CD4-positive, alpha-beta T cell treated with Interleukin-17A for 4 hours (primary cell): ENCODE measurements at places on chromosomes 16 and 17.

DNA sequence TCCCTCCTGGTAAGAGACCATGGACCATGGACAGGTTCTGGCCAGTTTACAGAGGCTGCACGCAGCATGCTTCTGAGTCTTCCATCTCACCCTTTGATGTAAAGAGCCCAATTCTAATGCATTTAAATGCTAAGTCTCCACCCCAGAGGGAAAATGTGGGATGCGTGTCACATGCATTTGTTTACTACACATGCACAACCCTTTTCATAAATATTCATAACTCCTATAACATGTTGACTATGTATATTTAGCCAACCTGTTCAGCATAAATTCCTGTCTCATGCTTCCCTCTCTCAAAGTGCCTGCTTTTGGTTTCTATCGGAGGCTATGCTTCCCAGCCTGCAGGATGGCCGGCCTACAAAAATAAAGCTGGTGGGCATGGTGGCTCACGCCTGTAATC lies 260.3 kb downstream of the STX8 start:
- DNase-seq, result no peak

- no peak for DNase-seq
Observed at GRCh38 chr16:72715267-72715666, 332.7 kb downstream of the ZFHX3 start.

- DNase-seq, result no peak
Observed at GRCh38 chr16:20830372-20830771, 24.0 kb downstream of the REXO5 start.

- no peak for DNase-seq
Observed at GRCh38 chr17:64192589-64192988, 62.6 kb upstream of the ERN1 start.

DNA sequence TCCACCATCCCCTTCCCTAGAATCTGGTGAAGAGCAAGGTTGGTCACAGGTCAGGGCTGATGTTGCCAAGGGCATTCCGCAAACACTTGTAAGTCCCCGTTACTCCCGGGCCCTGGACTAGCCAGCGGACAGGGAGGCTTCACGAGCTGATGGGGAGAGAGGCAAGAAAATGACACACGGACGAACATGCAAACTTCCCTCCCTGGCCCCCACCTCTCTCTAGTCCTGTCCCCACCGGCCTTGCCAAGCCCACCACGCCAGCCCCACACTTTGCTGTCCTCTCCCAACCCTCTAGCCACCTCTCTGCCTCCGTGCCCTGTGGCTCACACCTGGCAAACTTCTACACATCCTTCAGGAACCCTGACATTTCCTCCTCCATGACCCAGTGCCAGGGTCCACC lies 54.8 kb downstream of the RPH3AL start:
- DNase-seq, result no peak

DNA sequence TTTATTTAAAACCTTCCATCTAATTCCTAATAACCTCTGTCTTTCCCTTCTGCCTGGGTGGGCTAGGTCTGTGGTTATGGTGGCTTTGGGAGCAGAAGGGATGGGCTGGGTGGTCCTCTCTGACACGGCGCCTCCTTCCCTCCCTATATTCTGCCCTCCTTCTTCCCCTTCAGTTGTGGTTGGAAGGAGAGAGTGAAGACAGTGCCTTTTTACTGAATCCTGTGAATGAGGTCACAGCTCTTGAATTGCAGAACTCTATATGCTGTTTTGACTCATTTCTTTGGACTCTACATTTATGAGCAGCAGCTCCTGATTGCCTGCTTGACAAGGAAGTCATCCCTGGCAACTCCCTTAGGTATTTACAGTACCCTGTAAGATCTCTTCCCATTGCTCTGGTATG lies 256.0 kb upstream of the ELAC2 start:
- no peak for DNase-seq

DNA sequence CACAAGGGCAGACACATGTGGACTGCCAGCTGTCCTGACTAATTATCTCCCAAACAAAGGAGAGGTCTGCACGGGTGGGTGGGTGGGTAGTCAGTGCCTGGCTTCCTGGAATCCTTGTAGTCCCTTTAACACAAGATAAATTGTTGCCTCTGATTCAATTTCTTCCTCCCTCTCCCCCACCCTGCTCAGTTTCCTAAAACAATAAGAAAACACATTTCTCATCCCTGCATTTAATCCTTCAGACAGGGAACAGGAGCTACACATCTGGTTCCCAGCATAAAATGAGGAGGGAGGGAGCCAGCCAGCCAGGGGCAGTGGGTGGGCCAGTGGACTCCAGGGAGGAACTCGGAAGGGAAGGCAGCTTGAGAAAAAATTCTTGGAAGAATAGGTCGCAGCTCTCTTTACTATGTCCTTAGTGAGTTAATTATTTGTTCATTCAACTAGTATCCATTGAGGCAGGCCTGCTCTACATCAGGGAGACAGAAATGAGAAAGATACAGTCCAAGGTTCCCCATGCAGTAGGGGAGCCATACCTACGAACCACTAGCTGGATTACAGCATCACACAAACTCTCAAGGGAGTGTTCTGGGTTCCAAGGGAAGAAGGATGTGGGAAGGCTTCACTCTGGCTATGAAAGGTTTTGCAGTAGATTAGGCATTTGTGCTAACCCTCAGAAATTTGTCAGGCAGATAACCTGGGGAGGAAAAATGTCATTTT lies 58.3 kb downstream of the CCT6B start:
- no peak for DNase-seq

DNA sequence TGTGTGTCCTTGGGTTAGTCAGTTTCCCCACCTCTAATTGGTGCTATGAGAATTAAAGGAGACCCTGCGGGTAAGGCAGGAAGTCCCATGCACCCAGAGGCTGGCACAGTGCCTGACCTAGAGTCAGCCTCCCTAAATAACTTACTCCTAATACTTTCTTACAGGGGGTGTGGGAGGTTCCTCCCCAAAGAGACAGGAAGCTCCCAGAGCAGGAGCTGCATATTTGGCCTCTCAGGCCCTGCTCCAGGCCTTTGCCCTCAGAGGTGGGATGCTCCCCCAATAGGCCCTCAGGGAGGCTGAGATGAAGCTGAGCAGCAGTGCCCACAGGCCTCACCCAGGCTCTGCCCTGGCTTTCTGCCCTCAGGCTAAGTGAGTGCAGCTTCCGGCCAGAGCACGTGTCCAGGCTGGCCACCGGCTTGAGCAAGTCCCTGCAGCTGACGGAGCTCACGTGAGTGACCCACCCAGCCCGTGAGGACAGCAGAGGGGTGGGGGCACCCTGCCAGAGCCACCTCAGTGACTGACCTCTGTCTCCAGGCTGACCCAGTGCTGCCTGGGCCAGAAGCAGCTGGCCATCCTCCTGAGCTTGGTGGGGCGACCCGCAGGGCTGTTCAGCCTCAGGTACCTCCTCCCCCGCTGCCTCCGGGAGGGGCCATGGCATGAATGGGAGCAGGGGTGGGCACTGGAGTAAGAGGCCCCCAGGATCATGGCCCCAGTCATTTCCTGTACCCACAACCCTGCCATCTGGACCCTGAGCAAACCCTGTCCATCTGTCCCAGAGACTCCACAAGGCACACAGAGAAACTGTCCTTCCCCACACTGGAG lies 31.1 kb upstream of the CPNE2 start:
- DNase-seq, result no peak

DNA sequence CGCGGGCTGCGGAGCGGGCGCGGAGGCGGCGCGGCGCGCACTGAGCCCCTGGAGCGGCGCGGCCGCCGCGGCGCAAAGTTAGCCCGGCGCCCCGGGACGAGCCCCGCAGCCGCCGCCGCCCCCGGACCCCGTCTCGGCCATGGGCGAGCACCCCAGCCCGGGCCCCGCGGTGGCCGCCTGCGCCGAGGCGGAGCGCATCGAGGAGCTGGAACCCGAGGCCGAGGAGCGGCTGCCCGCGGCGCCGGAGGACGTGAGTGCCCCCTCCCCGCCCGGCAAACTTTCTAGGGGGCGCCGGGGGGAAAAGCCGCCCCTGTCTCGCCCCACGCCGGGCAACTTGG lies 388 bp downstream of the RHBDL3 start:
- DNase-seq, result no peak

GRCh38 chr16:9957433-9957832 lies 224.8 kb downstream of the GRIN2A start:
- DNase-seq, result no peak

DNA sequence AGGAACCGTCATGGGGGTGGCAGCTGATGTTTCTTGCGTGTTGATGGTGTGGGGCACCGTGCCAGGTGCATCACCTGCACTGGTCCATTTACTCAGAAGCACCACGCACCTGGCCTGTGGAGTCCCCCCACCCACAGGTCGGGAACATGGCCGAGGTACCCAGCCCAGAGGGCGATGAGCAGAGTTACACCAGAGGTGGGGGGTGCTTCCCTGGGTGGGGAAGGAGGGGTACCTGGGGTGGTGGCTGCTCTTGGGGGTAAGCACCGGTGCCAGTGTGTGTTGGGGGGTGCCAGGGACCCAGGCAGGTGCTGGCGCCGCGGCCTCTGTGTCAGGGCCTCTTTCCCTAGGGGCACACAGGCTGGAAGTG lies 5.0 kb upstream of the ZNF750 start:
- DNase-seq, result no peak

DNA sequence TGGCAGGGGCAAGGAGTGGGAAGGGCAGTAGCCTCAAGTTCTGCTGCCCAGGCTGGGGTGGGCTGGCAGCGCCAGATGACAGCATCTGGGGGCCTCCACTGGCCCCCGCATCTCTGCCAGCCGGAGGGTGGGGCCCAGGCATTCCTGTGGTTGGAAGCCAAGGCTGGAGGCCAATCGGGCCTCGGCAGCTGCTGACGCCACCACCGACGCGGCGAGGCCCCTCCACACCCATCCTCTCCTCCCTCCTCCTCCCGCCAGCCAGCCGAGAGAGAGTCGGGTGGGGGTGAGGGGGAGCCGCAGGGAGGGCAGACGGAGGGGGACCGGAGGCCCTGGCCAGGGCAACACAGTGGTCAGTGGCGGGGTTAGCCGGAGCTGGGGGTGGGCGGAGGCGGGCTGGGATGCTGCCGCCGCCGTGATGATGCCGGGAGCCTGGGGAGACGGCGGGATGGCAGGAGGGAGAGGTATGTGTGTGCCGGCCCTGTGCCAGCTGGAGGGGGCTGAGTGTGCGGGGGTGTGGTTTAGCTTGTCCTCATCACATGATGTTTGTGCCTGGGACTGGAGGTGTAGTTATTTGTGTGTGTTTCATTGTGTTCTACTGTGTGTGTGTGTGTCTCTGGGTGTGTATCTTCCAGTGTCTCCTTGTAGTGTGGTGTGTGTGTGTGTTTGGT lies 36.6 kb downstream of the ARHGAP23 start:
- no peak for DNase-seq

- no peak for DNase-seq
Observed at GRCh38 chr16:88855736-88856121, 1.0 kb downstream of the GALNS start.

GRCh38 chr17:77925831-77926543 lies 32.5 kb upstream of the TNRC6C start:
- no peak for DNase-seq

DNA sequence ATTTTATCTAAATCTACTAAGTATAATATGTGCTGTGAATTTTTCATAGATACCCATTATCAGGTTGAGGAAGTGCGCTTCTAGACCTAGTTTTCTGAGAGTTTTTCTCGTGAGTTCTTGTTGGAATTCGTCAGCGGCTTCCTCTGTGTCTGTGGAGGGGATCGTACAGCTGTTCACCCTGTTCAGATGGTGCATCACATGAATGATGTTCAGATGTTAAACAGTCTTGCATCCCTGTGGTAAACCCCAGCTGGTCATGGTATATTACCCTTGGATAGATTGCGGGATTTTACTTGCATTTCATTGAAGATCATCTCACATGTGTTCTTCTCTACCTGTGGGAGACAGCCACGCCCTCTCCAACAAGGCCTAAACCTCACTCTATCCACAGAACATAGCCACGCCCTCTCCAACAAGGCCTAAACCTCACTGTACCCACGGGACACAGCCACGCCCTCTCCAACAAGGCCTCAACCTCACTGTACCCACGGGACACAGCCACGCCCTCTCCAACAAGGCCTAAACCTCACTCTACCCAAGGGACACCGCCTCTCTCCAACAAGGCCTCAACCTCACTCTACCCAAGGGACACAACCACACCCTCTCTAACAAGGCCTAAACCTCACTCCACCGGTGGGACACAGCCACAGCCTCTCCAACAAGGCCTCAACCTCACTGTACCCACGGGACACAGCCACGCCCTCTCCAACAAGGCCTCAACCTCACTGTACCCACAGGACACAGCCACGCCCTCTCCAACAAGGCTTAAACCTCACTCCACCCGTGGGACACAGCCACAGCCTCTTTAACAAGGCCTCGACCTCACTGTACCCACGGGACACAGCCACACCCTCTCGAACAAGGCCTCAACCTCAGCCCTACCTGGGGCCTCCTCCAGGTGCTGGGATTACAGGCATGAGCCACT lies 180.2 kb upstream of the CHMP6 start:
- peak; percentile 40 for DNase-seq

- DNase-seq, result no peak
Observed at GRCh38 chr16:11423315-11424117, 78.3 kb downstream of the RMI2 start.

DNA sequence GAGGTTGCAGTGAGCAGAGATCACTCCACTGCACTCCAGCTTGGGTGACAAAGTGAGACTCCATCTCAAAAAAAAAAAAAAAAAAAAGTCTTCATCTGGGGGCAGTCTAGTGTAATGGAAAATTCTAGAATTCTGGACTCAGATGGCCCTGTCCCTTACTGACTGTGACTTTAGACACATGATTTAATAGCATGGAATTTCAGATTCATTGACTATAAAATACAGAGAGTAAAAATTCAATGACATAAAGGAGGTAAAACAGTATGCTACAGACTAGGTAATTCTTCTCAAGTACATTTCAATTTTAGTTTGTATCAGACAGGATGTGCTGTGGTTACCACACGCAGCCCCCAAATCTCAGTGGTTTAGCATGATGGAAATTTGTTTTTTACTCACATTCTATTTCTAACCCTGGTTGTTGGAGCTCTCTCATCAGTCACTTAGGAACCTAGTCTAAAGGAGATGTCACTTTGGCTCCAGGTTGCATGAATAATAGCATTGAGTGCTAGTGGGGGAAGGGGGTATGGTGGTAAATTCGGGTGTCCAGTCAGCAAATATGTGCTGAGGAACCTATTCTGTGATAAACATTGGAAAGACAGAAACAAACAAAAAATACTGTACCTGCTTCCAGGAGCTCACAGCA lies 444.0 kb downstream of the XYLT1 start:
- peak; percentile 39 for DNase-seq

DNA sequence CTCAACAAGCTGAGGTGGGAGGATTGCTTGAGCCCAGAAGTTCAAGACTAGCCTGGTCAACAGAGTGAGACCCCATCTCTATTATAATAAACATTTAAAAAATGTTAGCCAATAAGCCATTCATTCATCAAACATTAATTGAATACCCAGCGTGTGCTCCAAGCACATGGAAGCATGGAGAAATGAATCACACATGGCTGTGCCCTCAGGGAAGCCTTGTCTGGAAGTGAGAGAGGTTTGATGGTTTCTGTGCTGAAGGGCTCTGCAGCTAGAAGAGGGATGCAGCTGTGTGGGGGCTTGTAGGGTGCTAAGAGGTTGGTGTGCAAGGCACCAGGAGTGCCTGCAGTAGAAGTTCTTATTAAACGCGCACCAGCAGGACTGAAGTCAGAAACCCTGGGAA lies 11.2 kb downstream of the CYB5D2 start:
- no peak for DNase-seq

GRCh38 chr17:65470783-65471182 lies 90.7 kb downstream of the AXIN2 start:
- no peak for DNase-seq

- no peak for DNase-seq
Observed at GRCh38 chr16:51012396-51012795, 138.7 kb downstream of the SALL1 start.
